ENCODE measurements at places on chromosomes 2 and 18.

GRCh38 chr2:85702172-85702571 is 8.0 kb downstream of the GNLY start:
- DNase-seq, result peak; percentile 62

DNA sequence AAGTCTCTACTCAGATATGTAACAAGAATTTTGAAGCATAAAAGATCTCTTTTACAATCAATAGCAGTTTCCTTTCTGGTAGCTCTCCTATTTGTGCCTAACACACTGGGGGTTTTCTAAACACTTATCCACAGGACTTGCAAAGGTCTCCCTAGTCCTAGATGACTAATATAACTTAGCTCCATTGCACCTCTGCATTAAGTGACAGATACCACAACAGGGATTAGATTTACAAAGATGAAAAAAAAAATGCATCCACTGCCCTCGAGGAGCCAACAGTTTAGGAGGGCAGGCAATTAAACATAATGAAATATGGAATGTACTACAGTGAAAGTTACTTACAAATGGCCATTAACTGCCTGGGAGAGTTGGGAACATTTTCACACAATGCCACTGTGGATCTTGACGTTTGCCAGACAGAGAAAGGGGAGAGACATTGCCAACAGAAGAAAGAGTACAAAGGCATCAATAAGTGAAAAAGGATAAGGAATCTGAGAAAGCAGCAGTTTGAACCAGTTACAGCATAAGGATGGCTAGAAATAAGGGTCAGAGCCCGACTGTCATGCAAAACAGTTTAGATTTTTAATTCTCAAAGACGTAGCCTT is 14.3 kb downstream of the PPP3R1 start:
- DNase-seq, result no peak

- no peak for DNase-seq
Measured at GRCh38 chr2:238286987-238287736, 1.2 kb downstream of the PER2 start.

- DNase-seq, result no peak
Measured at GRCh38 chr2:222938327-222938726, 77.5 kb downstream of the ACSL3 start.

GRCh38 chr2:216736326-216736725 is 41.0 kb upstream of the IGFBP5 start:
- no peak for DNase-seq

GRCh38 chr2:224398289-224398688 is 3.6 kb downstream of the FAM124B start:
- no peak for DNase-seq

- no peak for DNase-seq
Measured at GRCh38 chr2:158786897-158787296, 8.2 kb upstream of the DAPL1 start.

DNA sequence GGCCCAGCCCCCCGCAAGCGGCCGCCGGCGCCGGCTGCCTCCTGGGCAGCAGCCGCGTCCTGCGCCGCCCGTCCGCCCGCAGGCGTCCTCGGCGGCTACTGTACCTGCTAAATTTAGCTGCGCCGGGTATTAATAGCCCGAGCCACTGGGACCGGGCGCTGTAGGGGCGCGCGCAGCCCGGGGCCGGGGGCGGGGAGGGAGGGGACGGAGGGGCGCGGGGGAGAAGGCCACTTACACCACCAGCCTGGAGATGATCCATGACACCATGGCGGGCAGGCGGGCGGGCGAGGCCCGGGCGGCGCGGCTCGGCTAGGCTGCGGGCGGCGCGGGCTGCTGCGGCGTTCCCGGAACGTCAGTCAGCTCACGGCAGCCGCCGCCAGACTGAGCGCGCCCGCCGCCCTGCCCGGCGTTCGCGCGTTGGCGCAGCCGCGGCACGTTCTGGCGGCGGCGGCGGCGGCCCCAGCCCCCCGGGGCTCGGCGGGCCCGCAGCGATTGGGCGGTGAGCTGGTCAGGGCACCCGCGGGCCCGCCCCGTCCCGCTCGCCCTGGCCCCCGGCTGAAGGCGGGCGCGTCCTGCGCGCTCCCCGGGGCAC is at the start of gene REEP1:
Gene REEP1 (minus strand): TSS at position 383 of the 592 bp plus-strand sequence. CDS start 116 bp downstream, at position 267.
- DNase-seq, result no peak

- DNase-seq, result no peak
Measured at GRCh38 chr18:55838841-55839240, 250.8 kb upstream of the TCF4 start.

- DNase-seq, result no peak
Measured at GRCh38 chr2:219291394-219291793, 12.2 kb downstream of the DNAJB2 start.

- no peak for DNase-seq
Measured at GRCh38 chr2:152389483-152389882, 54.5 kb downstream of the FMNL2 start.

DNA sequence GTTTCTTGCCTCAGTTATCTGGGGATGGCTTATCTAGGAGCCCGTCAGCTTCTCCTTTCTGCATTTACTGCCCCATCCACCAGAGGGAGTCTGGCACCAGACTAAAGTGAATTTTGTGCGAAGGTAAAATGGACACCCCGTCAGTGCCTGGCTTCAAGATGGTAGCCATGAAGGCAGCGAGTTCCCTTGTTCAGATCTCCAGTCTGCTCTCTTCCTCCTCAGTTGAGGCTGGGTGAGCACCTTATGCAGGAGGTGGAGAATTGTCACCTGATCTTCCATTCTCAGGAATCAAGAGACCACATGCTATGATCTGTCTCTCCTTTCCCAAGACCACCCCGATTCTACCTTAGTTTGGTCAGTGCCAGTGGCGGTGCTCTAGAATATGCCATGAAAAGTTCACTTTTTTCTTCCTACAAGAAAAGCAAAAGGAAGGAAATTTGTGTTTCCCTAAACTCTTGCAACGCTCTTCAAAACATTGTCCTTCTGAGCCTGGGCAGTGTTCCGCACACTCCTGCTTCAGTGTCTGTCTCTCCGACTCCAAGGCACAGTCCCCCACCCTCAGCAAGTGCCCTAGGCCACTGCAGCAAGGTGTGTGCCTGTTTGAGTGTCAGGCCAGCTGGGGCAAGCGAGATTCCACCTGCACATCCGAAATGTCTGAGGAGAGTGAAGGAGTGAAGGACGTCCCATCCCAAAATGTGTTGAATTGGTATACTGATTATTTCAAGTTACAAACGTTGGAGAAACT is 168.6 kb downstream of the SS18 start:
- no peak for DNase-seq

DNA sequence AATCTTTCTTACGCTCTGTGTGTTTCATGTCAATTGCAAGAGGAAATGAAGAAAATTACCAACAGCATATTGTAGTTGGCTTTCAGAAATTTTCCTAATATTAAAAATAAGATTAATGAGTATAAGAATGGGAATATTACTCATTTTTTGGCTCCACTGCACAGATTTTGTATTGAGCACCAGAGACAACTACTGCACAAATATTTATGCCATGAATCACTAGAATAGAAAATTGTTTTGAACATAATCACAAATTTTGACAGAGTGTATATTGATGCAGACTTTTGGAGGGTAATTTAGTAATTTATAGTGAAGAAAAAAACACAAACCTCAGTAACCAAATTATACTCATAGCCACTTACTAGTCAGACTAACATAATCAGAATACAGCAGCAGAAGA is 118.3 kb downstream of the DOK6 start:
- no peak for DNase-seq

- DNase-seq, result no peak
Measured at GRCh38 chr18:63844254-63844653, 43.3 kb upstream of the SERPINB2 start.

DNA sequence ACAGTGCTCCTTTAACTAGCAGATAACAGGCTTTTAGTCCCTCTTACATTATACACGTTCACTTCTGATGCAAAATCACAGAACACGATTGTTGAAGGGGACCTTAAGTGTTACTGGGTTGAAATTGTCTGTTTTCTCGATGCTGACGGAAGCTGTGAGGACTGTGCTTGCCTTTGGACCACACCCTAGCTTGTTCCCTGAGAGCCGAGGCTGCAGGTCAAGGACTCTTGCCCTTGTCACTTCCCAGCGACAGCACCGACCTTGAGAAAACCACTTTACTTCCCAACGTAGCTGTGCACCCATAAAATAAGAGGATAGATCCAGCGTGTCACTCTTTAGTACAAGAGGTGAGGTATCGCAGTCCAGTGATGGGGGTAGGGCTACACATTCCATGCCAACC is 701.0 kb downstream of the DCDC2C start:
- no peak for DNase-seq

DNA sequence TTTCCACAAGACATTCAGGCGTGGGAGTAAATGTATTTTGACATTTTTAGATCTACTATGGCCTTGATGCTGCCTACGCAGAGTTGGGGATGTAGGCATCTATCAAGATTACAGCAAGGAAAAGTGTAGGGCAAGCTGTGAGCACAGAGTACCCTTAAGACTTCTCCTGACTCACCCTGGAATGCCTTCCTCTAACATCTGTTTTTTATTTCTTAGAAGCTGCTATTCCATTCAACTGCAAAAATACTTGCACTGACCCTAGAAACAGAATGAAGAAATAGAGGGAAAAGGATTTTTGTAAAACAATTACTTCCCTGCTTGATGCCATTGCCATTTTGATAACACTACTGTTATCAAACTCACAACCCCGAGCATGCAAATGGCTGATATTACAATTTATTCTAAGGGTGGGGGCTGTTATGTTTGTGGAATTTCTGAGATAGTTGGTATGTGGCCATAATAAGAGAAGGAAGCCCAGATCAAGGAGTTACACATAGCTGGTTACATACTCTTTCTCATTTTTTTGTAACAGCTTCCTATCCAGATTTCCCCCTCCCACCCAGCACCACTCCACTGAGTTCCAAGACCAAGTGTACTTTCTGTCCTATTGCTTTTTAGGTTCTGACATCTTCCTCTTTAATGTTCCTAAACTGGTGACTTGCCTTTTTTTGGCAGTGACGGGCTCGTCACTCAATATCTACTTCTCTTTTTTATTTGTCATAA is 6.0 kb upstream of the ROCK1 start:
- peak; percentile 73 for DNase-seq

DNA sequence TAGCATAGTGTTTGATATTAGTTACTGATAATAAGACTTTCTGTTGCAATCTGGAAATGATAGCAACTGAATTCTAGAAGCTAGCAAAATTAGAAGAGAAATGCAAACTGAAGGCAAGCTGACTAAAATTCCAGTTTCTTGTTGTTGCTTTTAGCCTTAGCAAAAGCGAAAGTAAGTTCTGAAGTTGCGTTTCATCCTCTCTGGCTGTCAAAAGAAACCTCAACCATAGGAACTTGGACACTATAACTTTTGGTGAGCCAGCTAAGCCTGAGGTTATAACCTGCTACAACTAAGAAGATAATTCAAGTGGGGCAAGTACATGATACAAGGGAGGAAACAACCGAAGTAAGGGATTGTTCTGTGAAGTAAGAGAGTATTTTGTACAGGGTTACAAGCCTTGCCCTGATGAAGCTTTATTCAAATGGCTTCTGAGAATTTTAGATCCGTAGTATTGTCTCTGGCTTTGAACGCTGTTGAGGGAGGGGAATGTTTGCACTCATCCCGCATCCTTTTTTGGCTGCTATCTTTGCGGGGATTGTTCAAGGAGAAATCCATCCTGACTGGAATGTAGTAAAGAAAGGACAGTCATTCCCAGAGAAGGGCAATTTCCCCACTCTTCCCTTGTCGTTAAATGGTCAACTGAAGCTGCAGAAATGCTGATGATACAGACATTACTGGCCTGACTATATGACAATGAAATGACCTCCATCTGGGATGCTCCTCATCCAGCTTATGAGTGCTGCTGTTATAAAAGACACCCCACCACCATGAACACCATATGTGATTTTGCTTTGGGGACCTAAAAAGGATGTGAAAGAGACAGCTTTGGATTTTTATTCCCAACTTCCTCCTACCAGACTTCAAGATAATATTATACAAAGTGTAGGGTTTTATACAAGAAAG is 7.0 kb upstream of the TMX3 start:
- no peak for DNase-seq

Data from BJ (cell line).